ENCODE measurements at places on chromosomes 7 and 10. TPM values are rescaled to one million over a fixed set of nuclear protein-coding genes. Genes with fewer than 3 reads are reported as not detected.

Gene PCLO
- total RNA-seq, result not detected

DNA sequence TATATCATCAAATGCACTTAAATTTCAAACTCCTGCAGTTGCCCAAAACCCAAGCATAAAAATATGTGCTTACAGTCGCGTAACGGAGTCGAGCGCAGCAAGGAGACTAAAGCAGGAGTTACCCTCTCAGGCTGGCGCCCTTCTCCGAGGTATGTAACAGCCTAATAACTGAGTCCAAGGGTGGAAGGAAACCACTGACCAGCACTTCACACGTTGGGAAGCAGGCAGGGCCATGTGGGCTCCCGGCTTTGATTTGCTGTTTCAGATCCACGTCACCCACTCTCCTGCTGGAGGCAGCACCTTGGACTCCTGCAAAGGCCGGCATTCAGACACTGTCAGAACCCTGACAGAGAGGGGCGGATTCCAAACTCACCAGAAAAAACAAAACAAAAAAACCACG is 123.8 kb downstream of the DIP2C start:
- no peak for DNase-seq

Gene TDRD1
- 0.08 TPM for total RNA-seq

Gene ZNF485
- 2.9 TPM for total RNA-seq

DNA sequence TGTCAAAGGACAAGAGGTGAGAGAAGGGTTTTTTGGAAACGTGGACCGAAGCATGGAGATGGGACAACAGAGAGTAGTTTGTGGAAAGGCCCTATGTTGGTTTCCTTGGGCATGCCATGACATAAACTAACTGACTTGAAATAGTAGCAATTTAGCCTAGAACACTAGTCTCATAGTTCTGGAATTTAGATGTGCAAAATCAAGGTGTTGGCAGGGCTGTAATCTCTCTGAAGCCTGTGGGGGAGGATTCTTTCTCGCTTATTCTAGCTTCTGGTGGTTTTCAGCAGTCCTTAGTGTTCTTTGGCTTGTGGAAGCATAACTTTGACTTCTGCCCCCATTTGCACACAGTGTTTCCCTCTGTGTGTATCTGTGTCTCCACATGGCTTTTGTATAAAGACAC is 283.4 kb downstream of the GFRA1 start:
- no peak for DNase-seq

- DNase-seq, result no peak
Measured at GRCh38 chr10:68828833-68829232, 1.5 kb downstream of the STOX1 start.

DNA sequence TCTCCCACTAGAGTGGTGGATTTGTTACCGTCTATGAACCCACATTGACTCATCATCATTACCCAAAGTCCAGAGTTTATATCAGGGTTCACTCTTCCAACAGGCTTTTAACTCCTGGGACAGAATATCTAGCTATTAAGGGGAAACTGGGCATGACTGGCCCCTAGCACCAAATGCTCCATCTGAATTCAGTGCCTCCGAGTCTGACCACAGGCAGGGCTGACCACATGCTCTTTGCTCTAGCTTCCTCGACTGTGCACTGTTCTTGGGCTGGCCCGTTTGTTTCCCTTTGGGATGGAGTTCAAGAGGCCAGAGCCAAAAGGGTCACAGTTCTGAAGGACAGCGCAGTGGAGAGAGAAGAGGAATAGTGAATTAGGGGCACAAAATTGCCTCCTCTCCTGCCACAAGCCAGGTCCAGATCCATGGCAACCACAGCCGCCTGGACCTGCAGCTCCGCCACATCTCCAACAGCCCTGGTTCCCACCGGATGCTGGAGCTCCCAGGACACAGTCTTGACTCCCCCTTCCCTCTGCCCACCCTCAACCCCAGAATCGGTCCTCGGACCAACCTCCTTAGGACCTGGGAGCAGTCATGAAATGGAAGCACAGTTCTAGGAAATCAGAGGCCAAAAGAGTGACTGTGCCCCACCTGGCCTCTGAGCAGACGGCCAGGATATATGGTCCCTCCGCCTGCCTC is 16.2 kb downstream of the CAMK2G start:
- no peak for DNase-seq

Gene PRPS1L1
- not detected for total RNA-seq

Gene VENTX
- not detected for total RNA-seq

- DNase-seq, result no peak
Measured at GRCh38 chr7:27922907-27923641, 183.1 kb downstream of the TAX1BP1 start.

DNA sequence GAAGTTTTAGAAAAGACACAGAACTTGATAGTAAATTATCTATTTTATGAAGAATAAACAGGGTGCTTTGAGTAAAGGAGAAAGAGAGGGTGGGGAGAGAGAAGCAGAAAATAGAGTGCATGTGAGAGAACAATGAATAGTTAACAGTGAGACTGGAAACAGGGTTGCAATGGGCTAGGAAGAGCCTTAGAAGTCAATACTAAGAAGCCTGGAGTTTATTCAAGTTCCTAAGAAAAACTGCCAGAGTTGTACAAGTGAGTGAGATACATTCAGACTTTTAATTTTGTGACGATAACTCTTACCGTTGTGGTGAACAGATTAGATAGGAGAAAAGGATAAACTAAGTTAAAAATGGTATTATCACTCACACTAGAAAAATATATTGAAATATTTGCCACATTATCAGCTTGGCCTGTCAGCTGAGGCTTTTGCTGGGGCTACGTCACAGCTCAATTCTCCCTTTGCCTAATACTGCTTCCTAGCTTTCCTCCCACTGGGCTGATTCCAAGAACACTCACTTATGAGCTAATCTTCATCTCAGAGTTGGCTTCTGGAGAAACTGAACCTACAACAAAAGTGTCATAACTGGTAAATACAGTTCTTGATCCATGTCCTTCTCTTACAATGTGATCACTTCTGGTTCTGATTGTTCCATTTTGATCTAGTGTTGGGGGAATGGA is 92.7 kb downstream of the SEMA3D start:
- no peak for DNase-seq

DNA sequence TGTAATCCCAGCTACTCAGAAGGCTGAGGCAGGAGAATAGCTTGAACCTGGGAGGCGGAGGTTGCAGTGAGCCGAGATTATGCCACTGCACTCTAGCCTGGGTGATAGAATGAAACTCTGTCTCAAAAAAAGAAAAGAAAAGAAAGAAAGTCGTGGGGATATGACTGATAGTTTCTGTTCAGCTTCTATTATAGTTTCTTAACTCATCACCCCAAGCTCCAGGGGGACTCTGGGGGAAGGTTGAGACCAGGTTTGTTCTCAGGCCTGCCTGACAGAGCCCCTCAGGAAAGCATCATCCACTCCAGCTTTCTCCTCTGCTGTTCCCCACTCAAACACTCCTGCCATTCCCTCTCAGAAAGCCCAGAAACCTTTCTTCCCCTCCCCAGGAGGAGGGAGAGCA is 542.4 kb upstream of the GALNT17 start:
- no peak for DNase-seq

GRCh38 chr7:77393261-77393660 is 22.9 kb downstream of the GSAP start:
- DNase-seq, result no peak

Gene PODXL
- 1.1 TPM for total RNA-seq

Gene MBL2
- total RNA-seq, result not detected

- DNase-seq, result no peak
Measured at GRCh38 chr10:94264085-94264484, 98.7 kb downstream of the NOC3L start.

Gene COX15
- total RNA-seq, result 43.5 TPM

GRCh38 chr7:158295966-158296797 is 291.4 kb downstream of the PTPRN2 start:
- DNase-seq, result no peak

Gene WDFY4
- 39.3 TPM for total RNA-seq

Gene PAX4
- not detected for total RNA-seq

Gene CALCR
- not detected for total RNA-seq

DNA sequence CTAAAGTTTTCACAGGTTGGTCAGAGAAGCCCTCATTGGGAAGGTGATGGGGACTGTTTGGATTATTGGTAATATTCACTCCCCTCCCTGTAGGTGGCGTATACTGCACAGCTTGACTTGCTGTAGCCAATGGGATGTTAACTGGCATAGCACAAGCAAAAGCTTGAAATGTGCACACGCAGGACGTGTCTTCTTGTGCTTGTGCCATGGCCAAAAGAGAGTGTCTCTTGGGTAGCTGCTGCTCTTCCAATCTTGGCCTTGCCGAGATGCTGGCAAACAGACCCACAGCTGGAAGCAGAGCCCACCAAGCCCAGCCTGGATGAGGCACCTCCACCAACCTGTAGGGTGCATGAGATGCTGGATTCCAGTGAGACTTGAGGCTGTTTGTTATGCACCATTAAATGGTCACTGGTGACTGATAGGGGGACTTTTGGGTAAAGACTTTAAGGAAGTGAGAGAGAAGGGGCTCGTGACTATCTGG is 266.0 kb downstream of the GRID1 start:
- no peak for DNase-seq

DNA sequence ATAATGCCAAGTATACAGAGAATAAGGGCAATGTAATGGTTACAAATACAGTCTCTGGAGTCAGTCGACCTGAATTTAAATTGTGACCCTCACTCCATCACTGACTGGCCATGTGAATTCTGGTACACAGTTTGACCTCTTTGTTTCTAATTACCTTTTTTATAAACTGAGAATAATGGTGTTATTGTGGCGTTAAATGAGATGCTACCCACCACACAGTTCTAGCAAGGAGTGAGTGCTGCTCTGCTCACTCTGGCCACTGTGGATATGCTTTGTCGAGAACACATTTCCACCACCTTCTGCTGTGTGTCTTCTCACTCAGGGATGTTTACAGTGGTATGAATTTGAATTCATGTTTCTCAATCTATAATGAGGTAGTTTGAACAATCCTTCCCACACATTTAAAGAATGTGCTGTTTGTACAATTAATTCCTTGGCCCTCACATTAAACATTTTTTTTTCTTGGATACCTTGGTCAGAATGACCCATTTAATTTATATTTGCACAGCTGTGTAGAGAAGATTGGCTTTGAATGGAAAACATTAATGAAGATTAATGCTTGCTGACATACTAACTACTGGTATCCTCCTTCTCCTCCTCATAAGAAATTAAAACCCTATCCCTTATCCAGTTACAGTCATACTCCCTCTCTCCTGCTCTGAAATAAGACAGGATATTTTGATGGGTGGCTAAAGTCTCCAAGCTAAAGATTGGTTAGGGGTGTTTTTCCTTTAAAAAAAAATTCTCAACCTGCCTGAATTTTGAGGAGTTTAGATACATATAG is 42.4 kb downstream of the PLCE1 start:
- no peak for DNase-seq

Gene SNX8
- total RNA-seq, result 9.4 TPM

Gene GDF2
- not detected for total RNA-seq

DNA sequence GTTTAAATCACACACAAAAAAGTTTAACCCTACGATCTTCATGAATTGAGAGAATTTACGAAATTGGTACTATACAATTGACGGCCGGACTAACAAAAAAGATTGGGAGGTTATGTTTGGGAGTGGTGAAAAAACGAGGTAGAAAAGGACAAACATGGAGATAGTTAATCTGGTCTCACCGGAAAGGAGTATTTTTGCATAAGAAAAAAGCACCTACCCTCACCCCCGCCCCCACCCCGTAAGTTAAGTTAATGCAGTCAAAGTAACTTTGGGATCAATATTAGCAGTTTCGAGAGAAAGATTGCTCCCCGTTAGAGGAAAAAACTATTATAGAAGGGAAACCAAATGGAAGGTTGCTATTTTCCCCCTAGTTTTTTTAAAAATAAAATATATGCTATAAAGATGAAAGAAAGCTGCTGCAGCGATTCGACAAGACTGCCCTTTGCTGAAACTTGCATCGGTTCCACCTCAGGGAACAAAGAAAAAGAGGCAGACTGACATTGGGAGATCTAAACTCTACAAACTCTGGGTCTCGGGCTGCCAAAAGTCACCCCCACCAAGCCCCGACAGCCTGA is 3.5 kb downstream of the SP8 start:
- no peak for DNase-seq

Gene TCERG1L
- 0.11 TPM for total RNA-seq

DNA sequence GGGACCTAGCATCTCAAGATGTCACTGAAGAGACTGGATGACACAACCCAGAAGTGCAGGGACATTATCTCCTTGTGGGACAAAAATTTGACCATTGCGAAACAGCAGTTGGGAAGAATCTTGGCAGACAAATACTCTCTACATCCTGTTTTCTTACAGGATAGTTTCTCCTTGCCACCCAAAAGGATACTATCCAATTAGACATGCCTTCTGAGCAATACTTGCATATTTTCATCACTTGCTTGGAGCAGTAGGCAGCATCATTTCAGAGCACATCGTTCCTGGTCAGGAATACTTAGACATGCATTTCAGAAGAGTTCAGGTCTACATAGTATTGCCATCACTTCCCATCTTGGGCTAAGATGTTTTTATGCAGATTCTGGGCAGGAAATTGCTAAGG is 56.8 kb downstream of the FAS start:
- no peak for DNase-seq

Gene HOXA1
- total RNA-seq, result 0.10 TPM

Gene CAMK2B
- 0.12 TPM for total RNA-seq

GRCh38 chr7:104956753-104957450 is 57.1 kb upstream of the KMT2E start:
- DNase-seq, result no peak

Gene ANKRD22
- total RNA-seq, result 0.39 TPM

DNA sequence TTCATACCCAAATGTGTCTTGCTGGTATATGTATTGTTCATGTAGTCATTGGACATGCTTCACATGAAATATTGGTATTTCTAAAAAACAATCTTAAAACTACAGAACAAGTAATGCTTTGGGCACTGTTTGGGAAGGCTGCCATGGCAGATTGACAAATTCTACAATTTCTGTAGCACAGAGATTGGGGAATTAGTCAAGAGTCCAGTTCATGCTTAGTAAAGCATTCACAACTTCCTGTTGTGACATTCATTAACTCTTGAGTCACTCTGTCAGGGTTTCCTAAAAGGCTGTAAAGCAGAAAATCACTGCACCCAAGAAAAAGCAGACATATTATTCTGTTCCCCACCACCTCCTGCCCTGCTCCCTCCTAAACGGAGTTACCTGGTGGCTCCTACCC is 398.9 kb downstream of the PHTF2 start:
- DNase-seq, result no peak

Gene ASNS
- 27.3 TPM for total RNA-seq

DNA sequence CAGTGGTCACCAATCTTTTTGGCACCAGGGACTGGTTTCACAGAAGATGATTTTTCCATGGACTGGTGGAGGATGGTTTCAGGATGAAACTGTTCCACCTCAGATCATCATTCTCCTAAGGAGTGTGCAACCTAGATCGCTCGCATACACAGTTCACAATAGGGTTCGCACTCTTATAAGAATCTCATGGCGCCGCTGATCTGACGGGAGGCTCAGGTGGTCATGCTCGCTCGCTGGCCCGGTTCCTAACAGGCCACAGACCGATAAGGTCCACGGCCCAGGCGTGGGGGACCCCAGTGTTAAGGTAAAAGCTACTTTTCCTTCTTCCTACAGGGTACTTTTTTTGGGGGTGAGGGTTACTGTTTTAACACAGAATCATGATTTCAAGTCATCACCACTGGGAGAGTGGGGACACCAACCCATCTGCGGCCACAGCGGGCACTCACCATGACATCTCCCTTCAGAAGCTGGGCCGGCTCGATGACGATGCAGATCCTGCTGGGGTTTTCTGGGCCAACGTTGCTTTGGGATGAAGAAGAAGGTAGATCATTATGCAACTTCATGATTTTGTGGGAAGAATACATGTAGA is 170.5 kb downstream of the TNS3 start:
- no peak for DNase-seq

Gene GTPBP10
- 24.4 TPM for total RNA-seq

GRCh38 chr10:17453373-17454091 is 863 bp downstream of the ST8SIA6 start:
- peak; percentile 41 for DNase-seq
